Erythroblast (primary cell): ENCODE measurements at places on chromosomes 11 and 22.

DNA sequence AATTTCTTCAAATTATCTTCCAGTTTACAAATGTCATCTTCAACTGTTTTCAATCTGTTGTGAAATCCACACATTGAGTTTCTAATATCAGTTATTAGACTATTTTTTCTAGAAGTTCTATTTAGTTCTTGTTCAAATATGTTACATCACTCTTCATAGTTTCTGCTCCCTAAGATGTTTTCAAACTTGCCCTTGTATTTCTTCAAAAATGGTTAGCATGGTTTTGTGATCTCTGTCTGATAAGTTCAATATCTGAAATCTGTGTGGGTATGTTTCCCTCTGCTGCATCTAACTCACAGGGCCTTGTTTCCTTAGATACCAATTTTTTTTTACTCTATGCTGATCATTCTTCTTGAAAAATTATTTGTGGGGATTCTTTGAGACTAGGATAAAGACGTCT, 46.2 kb upstream of the SLC36A4 start:
- no peak for DNase-seq

DNA sequence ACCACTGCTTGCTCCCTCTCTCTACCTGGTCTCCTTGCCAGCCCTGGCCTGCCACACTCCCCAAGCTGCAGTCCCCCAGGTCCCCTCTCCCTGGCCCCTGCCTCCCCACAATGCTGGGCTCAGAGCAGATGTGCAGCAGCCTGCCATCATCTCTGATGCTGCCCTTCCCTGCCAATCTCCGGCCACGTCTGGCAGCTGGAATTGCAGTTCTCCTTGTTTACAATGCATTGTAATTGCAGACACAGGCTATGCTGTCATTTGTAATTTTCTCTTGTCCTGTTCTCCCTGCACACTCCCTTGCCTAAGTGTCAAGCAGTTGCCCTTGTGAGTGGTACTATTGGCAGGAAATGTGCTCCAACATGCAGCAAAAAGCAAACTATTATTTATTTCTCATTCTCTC, 222.3 kb downstream of the NTM start:
- no peak for DNase-seq

DNA sequence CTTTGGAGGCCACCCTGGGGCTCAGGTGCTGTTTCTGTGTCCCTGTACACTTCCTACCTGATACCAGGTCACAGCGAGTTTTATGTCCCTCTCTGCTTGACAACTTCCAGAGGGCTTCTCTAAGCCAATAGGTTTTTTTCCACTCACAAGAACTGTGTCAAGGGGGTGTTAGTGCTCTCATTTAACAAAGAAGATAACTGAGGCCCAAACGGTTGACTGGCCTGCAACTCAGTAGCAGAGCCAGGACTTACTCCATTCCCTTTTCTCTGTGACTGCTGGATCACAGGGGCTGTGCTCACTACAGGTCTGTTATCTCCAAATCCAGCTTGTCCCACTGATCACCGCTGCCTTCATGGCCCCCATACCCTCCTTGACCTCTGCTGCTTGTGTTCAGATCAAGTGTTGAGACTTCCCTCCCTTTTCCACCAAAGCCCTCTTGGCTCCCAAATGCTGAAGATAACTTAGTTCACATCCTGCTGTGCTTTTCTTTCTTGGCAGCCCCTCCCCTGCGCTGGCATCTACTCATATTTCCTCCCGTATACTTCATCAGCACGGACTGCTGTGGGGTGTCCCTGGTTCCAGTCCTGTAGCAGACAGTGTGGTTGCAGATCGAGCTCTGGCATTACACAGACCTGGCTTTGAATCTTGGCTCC, 41.3 kb downstream of the POU2F3 start:
- peak; percentile 12 for DNase-seq

DNA sequence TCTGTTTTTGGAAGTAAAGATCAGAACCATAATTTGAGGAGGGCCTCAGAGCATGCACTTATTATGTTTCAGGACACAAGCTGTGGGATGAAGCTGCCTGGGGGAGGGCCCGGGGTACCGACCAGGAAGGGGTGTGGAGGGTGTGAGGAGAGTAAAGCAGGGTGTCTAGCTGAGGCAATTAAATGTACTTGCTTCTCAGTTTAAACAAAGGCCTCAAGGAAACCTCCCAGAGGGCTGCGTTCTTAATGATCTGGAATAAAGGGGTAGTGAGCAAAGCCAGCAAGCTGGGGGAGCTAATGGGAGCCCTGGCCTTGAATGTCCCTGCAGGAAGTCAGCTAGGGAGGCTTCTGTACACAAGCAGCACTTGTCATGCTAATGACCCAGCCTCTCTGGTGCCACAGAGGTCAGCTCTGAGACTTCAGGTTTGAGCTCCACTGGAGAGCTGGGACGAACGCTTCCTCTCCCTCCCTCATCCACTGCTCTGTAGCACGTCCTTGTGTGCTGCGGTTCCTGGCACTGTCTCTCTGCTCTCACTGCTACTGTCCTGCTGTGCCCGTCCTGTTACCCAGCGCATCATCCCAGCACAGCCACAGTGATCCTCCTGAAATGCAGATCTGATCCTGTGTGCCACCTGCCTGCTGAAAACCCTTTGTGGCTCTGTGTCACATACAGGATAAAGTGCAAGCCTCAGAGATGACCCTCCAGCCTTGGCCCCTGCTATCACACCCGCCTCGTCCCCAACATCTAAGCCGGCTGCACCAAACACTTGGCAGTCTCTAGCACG, 159.7 kb downstream of the DBX1 start:
- no peak for DNase-seq

- DNase-seq, result no peak
Measured at GRCh38 chr11:47329987-47330931, 22.2 kb downstream of the MYBPC3 start.
